ENCODE measurements at places on chromosomes 16 and 17.

DNA sequence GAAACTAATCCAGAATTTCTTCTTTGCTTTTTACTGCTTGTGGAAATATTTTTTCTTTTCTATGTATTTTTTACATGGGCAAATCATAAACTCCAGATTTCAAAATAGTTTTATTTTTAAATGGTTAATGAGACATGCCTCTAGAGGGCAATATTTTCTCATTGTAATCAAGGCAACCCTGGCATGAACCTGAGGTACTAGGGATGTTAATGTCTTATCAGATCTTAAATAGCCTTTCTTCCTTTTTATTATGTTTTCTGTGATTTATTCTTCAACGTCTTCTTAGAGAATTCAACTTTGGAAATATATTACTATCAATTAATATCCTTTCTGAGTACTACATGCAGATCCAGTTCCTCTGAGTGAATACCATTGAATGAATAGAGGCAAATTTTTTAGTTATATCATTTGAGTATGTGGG, 324.7 kb downstream of the BCAS3 start:
- no peak for DNase-seq

DNA sequence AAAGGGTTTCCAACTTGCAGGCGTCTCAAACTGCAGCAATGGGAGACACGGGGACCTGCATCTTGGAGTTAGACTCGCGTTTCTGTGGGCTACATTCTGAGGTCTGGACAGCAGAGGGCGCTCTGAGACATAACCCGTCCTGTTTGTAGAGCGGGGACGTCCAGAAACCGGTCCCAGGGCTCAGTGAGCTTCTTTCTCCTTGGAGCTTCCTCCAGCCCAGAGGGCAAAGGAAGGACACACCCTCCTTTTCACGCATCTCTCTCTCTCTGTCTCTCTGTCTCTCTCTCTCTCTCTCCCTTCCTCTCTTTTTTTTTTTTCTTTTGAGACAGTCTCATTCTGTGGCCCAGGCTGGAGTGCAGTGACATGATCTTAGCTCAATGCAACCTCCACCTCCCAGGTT, 19.8 kb downstream of the COX4I1 start:
- peak; percentile 73 for DNase-seq

GRCh38 chr17:28841901-28842281, 699 bp downstream of the FAM222B start:
- DNase-seq, result no peak

- no peak for DNase-seq
Measured at GRCh38 chr17:7590743-7591142, 849 bp upstream of the SOX15 start.

Data from activated naive CD4-positive, alpha-beta T cell (primary cell).